ENCODE measurements at places on chromosomes 12 and 14. TPM values are rescaled to one million over a fixed set of nuclear protein-coding genes. Genes with fewer than 3 reads are reported as not detected.

The MANSC4 gene
- total RNA-seq, result not detected

The NEDD1 gene
- total RNA-seq, result 34.8 TPM

The CSRP2 gene
- total RNA-seq, result 76.4 TPM

DNA sequence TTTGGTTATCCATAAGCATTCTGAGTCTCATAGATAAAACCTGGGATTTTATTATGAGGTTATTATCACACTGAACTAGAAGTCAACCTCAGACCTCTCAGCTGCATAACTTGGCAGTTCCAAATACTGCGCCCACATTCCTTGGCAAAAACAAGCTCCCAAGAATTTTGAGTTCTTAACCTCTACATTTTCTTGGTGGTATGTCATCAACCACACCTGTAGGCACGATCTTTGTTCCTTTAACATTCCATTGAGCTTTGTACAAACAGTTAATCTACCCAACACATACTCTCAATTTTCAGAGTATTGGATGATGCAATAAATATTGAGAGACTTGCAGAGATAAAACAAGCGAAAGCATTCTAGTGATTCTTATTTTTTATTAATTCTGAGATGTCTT lies 371.8 kb upstream of the PRICKLE1 start:
- no peak overlapping the region for H3K4me3 ChIP-seq
- no peaks in the 10 kb centered on the region for H3K36me3 ChIP-seq
- H3K27me3 ChIP-seq, result no peaks in the 10 kb centered on the region
- H3K27ac ChIP-seq, result no peak overlapping the region
- H3K4me1 ChIP-seq, result no peaks in the 10 kb centered on the region

- peak overlapping the region; percentile 80 for H3K27ac ChIP-seq
- H3K4me3 ChIP-seq, result no peak overlapping the region
- peaks cover 33% of the 10 kb centered on the region for H3K4me1 ChIP-seq
- no peaks in the 10 kb centered on the region for H3K36me3 ChIP-seq
- H3K27me3 ChIP-seq, result no peaks in the 10 kb centered on the region
- DNase-seq, result no peak
Observed at GRCh38 chr12:94593822-94594442, 56.4 kb downstream of the TMCC3 start.

DNA sequence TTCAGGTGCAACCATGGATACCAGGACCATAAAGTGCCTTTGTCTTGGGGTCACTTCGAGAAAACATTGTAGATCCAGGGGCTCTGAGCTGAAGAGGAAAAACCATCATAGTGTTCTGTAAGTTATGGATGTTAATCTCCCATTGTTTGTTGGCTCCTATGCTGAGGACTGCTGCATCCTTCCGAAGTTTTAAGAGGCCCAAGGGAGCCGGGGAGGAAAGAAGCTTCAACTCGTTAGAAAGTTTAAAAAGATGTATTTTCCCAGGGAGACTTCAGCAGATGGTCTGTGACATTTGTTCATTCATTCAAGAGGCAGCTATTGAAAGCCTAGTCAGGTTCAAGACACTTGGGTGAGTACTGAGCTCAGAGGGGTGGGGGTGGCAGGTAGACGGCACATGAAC lies 378.8 kb upstream of the TBX3 start:
- H3K36me3 ChIP-seq, result no peaks in the 10 kb centered on the region
- H3K4me3 ChIP-seq, result no peak overlapping the region
- DNase-seq, result no peak
- H3K27me3 ChIP-seq, result peaks cover 2% of the 10 kb centered on the region
- H3K4me1 ChIP-seq, result peaks cover 8% of the 10 kb centered on the region
